Fibroblast of the aortic adventitia (primary cell): ENCODE measurements at places on chromosomes 7 and 10.

GRCh38 chr10:101939008-101939648 lies 95.5 kb upstream of the KCNIP2 start:
- peak; percentile 95 for DNase-seq

- DNase-seq, result no peak
Measured at GRCh38 chr7:123305840-123306375, 106.1 kb upstream of the SLC13A1 start.

DNA sequence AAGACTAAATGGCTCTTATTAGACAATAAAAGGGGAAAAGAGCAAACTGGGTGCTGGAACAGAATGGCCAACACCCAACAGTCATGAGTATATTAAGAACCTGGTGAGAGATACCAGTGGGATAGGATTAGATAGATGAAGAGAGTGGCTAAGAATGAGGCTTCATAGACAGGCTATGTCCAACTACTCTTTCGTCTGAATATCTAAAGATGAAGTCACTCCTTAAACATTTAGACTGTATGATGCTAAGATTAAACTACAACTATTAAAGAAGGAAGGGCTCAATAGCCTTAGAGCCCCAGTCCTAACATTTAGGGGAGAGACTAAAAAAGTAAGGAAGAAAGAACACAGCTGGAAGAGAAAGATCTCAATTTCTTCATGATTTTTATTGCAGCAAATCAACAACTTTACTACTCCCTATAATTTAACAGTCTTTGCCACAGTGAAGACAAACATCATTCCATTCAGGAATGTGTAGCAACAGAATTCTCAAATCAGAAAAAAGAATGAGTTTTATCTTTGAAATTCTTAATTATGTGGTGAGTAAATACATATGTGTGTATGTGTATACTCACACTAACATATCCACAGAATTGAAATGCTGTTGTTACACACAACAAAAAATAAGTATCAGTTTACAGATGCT lies 45.6 kb downstream of the CACNA2D1 start:
- no peak for DNase-seq

DNA sequence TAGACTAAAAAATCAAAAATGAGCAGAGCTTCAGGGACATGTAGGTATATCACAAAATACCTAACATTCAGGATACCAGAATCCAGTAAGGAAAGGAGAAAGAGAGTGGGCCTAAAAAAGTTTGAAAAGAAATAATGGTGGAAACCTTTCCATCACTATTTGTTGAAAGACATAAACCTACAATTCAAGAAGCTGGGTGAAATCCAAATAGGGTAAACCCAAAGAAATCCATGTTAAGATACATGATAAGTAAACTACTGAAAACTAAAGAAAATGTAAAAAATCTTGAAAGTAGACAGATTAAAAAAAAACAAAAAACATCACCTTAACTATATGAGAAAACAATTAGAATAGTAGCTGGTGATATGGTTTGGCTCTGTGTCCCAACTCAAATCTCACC lies 76.7 kb upstream of the COMTD1 start:
- no peak for DNase-seq

DNA sequence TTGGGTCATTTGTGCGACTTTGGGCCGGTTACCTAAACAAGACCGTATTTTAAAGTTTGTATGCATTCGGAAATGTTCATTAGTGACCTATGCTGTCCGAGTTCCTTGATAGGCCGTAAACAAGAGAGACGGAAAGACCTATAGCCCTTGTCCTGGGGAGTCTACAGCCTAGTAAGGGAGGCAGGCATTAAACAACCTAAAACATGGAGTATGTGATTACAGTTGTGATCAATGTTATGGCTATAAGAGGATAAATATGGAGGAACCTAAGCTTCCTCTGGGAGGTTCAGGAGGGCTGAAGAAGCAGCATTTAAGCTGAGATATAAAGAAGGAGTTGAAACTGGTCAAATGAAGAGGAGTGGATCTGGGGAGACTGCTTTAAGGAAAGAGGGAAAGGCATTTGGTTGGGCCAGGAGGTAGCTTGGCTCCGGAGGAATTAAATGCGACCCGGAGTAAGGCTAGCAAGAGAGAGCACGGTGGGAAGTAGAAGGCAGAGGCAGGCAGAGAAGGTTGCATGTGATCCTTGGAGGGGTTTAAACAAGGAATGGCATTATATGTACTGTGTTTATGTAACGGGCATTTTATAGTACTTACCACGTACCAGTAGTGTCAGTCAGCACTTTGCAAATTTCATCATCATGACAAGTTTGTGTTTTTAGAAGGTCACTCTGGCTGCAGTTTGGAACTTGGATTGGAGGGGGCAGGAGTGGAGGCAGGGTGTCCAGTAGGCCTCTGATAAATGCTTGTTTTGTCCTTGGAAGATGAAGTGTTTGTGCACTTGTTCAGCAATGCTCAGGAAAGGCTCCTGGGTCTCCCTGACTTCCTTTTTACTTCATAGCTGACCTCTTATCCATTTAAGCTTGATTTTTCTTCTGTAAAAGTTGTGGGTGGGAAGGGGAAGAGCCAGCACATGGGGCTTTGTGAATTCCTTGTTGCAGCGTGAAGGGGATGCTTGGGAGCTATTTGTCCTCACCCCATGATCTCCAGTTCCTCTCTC lies 1.0 kb upstream of the AVPI1 start:
- DNase-seq, result peak; percentile 88

GRCh38 chr10:72329290-72330068 lies 25.2 kb downstream of the DNAJB12 start:
- no peak for DNase-seq

GRCh38 chr7:116211913-116212596 lies 1.7 kb downstream of the TES start:
- DNase-seq, result peak; percentile 29

DNA sequence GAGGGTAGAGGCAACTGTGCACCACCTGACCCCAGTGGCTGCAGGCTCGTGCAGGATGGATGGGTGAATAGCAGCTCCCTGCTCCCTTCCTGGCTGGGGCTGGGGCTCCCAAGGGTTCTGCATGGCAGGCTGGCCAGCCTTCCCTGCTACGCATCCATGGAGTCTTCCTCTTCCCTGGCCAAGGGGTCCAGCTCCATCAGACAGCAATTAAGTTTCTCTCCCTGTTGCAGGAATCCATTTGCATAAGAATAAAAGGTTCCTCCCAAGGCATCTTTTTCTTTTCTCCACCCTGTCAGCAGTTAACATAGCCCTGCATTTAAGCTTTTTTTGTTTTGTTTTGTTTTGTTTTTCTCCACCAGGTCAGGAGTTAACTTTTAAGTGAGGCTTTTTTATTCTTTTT lies 10.0 kb upstream of the CPA2 start:
- DNase-seq, result no peak

GRCh38 chr7:26458466-26459145 lies 166.9 kb downstream of the SNX10 start:
- DNase-seq, result no peak

DNA sequence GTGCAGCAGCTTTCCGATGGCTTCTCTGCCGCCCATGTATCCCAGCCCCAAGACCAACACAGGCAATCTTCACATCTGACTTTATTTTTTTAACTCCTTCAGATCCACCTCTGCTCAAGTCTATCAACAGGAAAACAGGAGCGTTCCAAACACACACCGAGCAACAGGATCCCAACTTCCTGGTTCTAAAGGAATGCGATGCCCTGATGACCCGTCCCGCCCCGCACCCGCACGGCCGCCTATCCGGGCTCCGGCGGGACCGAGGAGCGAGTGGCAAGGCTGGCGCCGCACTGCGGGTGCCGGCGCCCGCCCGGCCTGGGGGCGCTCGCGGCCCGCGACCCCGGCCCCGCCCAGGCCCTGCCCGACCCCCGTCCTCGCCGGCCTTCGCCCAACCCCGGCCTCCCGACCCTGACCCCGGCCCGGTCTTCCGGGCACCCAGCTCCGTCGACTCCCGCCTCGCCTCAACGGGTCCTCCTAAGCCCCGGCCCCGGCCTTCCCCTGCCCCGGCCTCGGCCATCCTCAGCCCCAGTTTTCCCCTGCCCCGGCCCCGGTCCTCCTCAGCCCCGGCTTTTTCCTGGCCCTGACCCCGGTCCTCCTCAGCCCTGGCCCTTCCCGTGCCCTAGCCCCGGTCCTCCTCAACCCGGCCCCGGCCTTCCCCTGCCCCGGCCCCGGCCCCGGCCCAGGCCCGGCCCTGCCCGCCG lies 730 bp downstream of the LARP4B start:
- DNase-seq, result peak; percentile 35

- DNase-seq, result no peak
Measured at GRCh38 chr7:8176370-8177081, 85.4 kb downstream of the ICA1 start.

DNA sequence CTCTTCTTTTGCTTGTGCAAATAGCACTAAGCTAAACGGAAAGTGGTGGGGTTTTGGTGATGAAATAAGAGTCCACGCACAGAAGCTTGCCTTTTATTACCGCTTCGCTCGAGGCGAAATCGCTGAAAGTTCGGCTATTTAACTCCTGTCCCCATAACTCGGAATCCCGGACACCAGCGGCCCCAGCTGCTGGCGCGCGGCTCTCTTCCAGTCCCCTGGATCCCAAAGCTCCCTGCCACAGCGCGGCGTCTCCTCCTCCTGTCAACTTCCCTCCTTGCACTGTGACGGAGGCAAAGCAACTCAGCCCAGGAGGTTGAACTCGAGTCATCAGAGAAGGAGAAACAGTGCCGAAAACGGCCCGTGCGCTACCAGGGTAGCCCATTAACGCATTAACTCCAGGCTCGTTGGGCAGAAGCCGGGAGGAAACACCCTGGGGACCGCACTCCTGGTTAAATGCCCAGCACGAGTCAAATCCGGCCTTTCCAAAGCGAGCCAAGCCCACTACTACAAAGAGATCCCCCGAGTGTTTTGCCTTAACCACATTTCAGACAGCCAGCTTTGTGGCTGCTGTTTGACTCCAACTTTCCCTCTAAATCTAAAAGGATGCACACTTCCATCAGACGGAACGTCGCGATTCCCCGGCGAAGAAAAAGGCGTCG lies 1.3 kb downstream of the SEMA3D start:
- peak; percentile 82 for DNase-seq

GRCh38 chr7:152636441-152636840 lies 39.5 kb downstream of the XRCC2 start:
- no peak for DNase-seq

DNA sequence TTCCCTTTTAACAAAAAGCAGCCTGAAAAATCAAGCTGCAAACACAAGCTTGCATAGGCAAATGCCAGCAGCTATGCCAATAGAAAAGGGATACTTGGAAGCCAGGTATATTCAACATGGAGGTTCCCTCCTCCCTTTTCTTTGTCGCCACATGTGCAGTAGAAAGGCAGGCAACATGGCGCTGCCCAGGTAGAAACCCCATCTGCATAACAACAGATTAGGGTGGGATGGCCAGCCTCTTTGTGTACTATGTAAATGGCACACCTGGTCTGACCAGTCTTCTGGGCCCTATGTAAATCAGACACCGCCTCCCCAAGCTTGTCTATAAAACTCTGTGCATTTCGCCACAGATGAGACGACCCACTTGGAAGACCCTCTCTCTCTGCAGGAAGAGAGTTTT lies 58.1 kb downstream of the CCDC3 start:
- DNase-seq, result no peak

DNA sequence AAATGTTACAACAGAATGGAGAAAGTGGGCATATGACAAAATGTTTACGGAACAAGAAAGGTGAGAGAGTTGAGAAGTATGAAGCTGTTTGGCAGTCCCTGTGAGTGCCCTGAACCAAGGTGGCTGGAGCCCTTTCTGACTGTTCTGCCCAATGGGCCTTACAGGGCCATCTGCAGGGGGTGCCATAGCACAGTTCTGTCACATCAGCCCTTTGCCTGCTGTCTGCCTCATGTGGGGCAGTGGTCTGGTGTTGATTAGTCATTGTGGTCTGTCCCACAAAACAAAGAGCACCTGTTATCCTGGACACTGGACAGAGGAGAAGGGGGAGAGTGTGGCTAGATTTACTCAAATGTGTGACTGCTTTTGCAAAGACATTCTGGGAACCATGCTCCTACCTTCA lies 51.5 kb upstream of the OSBPL3 start:
- no peak for DNase-seq

DNA sequence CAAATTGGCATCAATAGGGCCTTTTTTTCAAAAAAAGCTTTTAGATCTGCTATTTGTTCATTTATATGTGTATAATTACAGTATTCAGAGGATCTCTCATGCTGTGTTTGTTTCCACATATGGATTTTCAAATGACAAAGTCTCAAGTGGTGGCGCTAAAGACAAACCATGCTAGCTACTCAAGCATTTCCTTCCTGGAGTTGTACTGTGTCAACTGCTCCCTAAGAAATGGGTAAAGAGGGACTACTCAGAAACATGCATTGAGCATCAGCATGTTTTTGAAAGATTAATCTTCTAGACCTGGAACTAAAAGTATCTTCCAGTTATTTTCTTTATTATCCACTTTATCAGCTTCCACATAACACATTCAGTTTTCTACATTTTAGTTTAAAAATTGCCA lies 12.7 kb downstream of the CNTNAP2 start:
- DNase-seq, result no peak

DNA sequence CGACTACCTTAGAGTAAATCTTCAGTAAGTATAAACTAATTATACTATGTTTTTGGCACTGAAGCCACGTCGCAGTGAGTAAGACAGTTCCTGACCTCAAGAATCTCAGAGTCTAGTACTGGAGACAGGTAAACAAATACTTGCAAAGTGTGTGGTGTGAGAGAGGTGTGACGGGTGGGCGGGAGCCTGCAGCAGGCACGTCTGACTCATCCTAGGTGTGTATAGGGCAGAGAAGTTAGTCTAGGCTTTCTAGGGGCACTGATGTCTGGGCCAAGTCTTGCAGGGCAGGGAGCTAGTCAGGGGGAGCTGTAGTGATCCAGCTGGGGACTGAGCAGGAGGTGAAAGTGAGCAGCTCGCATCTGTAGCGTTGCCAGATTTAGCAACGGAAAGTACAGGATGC lies 35.9 kb upstream of the SFTPD start:
- no peak for DNase-seq

DNA sequence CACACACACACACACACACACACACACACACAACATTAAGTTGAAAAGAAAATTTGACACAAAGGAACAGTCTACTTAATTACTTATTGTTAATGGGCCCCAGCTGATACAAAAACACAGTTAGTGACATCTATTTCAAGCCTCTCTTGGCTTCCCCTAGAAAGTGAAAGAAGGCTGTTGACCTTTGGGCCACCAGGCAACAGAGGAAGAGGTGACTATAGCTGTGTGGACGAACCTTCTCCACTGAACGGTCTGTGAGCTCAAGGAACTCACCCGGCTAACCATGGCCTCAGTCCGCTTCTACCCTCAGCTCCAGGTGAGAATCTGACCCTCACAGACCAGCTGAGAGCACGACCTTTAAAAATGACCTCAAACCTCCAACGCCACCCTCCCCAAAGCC lies 32.9 kb upstream of the CALN1 start:
- DNase-seq, result no peak

DNA sequence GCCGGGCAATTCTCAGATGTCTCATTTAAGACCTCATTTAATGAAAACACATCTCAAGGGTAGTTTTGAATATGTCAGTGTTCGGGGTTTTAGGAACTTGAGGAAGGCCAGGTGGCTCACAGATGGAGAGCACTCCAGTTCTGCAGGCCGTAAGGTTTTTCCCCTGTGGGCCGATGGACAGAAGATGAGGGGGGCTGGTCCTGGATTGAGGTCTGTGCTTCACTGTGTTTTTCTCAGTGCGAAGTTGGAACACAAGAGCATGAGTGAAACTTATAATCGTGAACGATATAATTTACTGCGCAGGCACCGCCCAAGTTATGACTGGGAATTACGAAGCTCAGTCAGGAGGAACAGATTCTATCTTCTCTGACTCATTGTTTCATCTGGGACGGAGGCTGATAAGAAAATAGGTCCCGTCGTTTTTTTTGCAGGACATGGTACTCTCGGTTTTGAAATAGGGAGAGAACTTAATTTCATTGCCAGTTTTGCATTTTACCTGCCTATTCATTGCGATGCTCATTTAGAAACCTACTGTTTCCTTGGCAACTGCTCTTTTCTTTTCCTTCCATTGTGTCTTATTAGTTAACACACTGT lies 591.0 kb upstream of the PFKP start:
- no peak for DNase-seq

GRCh38 chr10:16441173-16441840 lies 4.5 kb downstream of the PTER start:
- DNase-seq, result peak; percentile 35
